Esophagus muscularis mucosa (tissue), 4 donors: ENCODE measurements at places on chromosomes 2 and 18. TPM values are rescaled to one million over a fixed set of nuclear protein-coding genes. Genes with fewer than 3 reads are reported as not detected.

DNA sequence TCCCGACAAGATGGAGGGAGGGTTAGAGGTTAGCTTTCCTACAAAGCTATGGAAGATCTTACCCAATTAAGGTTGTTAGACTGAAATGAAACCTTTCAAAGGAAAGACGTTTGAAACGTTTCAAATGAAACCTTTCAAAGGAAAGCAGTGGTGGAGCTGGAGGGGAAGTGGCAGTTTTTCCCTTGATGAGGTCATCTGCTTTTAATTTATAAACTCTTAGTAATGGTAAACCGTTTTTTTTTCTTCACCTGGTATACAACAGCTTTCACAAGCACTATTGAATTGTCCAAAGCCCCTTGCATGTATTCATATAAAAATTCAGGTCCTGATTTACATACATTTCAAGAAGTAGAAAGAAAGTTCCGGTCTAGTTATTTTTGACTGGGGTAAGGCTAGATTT, 7.4 kb downstream of the PMAIP1 start:
- no peak for DNase-seq

DNA sequence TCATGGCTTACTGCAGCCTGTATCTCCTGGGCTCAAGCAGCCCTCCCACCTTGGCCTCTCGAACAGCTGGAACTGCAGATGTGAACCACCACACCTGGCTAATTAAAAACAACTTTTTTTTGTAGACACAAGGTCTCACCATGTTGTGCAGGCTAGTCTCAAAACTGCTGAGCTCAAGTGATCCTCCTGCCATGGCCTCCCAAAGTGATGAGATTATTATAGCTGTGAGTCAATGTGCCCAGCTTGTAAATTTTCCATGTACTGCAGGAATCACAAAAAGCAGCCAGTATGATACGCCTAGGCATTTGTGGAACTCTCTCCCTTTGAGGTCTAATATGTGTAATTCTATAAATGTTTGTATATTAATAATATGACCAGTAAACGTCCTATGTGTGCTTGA, 59.9 kb downstream of the MSH6 start:
- DNase-seq: no peak

MPP4 gene
- total RNA-seq: 0.23 TPM

DOK1 gene
- 24.5 TPM for total RNA-seq

DNA sequence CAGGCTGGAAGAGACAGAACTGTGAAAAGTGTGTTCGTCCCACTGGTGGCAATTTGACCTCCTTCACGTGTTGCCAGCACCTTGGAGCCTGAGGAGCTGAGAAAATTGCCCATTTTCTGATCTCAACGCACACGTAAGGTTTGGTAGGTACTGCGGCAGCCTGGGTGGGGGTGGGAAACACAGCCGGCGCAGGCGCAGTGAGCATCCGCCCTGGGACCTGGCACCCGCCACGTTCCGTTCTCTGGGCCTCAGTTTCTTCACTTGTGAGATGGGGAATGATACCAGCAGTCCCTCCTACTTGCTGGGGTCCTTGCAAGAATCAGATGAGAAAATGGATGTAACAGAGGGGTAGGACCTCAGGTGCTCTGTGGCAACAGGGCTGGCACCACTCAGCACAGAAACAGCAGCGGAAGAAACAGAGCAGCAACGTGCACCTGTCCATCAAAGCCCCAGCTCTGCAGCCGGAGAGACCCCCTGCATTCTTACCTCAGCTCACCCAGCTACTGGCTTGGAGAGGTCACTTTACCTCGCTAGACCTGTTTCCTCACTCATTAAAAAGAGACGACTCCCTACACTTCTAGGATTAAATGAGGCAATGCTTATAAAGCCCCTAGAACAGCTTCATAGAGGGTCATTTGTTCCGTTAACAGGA, 458.0 kb upstream of the ID2 start:
- peak; percentile 37 for DNase-seq

SMYD1 gene
- total RNA-seq: 4.2 TPM

GRCh38 chr2:241272303-241273209, 42.9 kb downstream of the HDLBP start:
- peak; percentile 94 for DNase-seq

CRYGD gene
- not detected for total RNA-seq

IL18RAP gene
- total RNA-seq: 11.3 TPM

IL36RN gene
- not detected for total RNA-seq

- no peak for DNase-seq
These were observed 707 bp upstream of the DGUOK start for GRCh38 chr2:73925853-73926492.

- no peak for DNase-seq
These were observed 327.1 kb upstream of the CDH19 start for GRCh38 chr18:66931010-66931409.

BOLL gene
- not detected for total RNA-seq

CERKL gene
- total RNA-seq: 0.19 TPM

DNA sequence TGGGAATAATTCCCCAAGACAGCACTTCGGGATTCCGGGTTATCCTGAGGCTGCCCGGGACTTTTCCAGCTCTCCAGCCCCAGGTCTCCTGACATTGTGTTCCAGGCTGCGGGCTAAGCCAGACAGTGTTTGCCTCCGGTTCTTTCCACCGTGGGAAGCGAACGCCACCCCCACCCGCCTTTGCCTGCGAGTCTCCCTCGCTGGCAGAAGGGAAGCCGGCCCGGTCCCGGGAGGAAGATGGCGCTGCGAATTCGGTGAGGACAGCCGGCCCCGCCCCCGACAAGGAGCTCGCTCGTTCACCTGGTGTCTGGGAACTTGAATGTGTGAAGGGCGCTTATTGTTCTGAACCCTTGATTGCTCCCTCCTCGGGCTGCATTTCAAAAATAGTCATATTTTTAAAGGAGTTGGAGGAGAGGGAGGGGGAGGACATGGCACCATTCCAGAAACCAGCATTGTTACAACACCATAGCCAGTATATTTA, 2.9 kb downstream of the LRATD1 start:
- no peak for DNase-seq
